Stimulated activated memory B cell treated with anti-CD40 and anti-IgM and Interleukin-4, amounts not matched to agents 10 μg/mL and 1 μg/mL and 100 μg/mL, for 72 hours (primary cell): ENCODE measurements at places on chromosomes 3 and 15.

DNA sequence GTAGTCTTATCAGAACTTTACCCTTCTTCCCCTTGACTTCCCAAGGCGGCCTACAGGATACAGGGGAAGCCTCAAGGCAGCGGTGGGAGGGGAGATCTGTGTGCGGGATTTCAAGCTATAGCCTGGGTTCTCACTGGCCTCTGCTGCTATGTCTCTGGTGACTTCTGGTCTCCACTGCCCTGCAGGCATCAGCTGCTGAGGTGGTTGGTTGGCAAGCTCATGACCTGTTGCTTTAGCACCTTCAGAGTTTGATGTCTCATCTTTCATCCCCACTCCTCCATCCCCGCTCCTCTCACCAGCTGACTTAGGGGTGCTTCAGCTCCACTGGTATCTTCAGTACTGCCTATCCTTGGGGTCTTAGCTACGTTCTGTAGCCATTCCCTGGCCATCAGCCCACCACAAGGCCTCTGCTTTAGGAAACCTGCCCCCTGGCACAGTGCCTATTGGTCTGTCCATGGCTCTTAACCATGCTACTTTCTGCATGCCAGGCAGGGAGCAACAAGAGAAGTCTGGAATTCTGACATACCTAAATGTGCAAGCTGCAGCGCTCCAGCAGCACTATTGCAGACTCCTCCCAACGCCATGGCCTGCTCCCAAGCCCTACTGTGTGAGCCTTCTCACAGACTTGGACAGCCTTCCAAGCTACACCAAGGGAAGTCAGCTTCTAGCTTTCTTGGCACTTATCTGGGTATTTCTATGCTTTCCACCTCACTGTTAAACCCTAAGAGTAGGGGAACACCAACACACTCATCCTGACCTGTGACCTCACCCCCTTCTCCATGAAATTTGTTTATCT, 1.8 kb upstream of the YEATS2 start:
- ATAC-seq, result no peak

DNA sequence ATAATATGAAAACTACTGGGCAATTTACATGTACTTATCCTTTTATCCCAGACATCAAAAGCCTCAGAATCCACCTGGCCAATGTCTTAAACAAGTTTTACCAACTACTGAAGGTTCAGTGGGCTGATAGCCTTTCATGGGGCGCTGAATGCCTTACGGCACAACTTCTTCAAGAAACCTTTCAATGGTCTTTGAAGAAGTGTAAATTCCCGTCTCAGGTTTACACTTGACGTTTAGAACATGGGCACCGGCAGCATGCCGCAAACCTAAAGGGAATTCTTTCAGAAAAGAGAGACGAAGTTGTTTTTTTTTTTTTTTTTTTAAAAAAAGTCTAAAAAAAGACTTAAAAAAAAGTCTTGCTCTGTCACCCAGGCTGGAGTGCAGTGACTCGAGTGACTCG, 39.7 kb downstream of the ETV5 start:
- no peak for ATAC-seq

DNA sequence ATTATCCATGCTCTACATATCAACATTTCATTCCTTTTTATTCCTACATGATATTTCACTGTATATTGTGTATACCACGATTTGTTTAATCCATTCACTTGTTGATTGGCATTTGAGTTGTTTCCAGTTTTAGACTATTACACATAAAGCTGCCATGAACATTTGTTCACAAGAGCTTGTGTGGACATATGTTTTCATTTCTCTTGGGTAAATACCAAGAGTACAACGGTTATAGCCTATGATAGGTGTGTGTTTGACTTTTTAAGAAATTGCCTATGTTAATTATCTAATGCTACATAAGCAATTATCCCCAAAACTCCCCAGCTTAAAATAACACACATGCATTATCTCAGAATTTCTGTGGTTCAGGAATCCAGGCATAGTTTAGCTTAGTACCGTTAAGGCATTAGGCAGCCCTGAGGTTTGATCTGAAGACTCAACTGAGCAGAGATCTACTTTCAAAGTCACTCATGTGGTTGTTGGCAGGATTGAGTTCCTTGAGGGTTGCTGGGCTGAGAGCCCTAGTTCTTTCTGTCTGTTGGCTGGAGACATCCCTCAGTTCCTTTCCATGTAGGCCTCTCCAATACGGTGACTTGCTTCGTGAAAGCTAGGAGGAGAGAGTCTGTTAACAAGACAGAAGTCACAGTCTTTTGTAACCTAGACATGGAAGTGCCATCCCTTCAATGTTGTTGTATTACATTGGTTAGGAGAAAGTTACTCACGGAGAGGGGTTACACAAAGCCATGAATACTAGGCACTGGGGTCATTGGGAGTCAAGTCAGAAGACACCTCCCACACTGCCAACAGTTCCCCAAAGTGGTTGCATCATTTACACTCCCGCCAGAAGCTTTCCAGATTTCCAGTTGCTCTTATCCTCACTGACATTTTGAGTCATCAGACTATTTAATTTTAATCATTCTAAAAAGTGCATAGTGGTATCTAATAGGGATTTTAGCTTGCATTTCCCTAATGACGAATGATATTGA, 21.0 kb upstream of the PCSK6 start:
- no peak for ATAC-seq

GRCh38 chr3:166734734-166735133, 645.4 kb downstream of the ZBBX start:
- no peak for ATAC-seq

GRCh38 chr15:74261041-74261440, 24.9 kb downstream of the CCDC33 start:
- ATAC-seq, result no peak

DNA sequence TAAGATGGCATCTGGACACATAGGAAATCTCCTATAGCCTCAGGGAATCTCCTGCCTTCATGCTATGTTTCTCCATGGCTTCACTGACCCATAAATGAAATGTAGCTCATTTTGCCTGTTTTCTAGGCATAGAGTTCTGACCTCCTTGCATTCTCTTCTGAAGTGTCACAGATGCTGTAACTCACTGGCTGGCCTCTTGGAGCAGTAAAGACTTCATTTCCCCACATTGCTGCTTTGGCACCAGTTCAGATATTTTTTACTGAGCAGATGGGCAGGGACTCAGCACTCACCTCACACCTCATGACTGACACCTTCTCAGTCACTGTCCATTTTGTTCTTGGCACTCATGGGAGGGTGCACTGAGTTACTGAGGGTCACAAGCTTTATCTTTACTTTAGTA, 286.7 kb upstream of the TGFBR2 start:
- peak; percentile 72 for ATAC-seq

DNA sequence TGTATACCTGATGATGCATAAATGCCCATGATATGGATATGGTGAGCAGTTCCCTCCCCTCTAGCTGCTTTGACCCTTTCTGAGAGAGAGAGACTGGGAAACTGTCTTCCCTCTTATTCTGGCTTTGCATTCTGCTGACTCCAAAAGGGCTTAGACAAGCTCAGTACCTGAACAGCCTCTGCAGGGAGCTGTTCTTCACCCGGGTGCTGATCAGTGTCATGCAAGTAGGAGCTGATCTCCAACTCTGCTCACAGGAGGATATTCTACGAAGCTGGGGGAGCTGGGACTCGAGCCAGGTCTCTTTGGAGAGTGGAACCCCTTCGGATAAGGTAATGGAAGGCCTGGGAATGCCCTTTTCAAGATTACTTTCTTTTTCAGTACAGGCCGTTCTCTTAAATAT, 237.1 kb downstream of the RYR3 start:
- ATAC-seq, result no peak

GRCh38 chr15:48695827-48696573, 50.5 kb upstream of the FBN1 start:
- ATAC-seq, result no peak

DNA sequence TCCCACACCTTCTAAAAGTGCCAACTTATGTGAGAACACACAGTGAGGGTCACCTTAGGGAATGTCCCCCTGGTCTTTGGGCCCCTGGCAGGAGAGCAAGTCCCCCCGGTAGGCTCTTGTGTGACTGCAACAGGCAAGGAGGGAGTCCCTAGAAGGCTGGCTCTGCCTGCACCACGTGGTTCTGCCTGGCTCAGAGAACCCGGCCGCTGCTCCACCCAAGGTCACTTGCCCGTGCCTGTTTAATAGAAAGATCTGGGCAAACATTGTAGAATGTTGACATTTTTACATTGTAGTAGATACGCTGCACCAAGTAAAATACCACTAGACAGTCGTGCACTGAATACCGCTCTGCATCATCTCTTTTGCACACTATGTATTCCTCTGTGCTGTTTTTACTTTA, 21.9 kb downstream of the GABRA5 start:
- no peak for ATAC-seq

- peak; percentile 21 for ATAC-seq
These were observed 62.1 kb downstream of the RASGRF1 start for GRCh38 chr15:79028411-79028964.

- no peak for ATAC-seq
These were observed 15.9 kb downstream of the COMMD2 start for GRCh38 chr3:149736175-149736952.

DNA sequence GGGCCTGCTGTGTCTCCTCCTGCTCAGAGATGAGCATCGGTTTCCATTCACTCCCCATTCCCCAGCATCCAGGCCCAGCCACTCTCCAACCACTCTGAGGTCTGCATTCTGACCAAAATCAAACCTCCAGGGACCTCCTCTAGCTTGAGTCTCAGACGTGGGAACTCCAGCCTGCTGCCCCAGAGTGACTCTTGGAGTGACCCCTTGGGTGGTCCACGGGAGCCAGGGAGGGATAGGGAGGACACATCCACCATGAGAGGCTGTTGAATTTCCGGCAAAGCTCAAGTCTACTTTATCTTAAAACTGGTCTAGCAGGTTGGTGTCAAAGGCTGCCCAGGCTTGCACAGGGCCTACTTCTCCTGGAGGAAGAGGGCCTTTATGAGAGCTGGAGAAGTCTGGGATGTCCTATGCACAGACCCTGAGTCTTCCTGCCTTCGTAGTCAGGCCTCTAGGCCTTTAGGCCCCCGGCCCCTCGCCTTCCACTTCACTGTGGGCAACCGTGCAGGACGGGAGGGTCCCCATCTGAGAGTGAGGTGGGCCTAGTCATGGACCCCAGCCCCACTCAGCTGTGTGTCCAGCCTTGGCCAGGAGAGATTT, 8.9 kb downstream of the CISH start:
- ATAC-seq, result no peak

- ATAC-seq, result no peak
These were observed 108.1 kb upstream of the CCDC54 start for GRCh38 chr3:107269136-107269535.

DNA sequence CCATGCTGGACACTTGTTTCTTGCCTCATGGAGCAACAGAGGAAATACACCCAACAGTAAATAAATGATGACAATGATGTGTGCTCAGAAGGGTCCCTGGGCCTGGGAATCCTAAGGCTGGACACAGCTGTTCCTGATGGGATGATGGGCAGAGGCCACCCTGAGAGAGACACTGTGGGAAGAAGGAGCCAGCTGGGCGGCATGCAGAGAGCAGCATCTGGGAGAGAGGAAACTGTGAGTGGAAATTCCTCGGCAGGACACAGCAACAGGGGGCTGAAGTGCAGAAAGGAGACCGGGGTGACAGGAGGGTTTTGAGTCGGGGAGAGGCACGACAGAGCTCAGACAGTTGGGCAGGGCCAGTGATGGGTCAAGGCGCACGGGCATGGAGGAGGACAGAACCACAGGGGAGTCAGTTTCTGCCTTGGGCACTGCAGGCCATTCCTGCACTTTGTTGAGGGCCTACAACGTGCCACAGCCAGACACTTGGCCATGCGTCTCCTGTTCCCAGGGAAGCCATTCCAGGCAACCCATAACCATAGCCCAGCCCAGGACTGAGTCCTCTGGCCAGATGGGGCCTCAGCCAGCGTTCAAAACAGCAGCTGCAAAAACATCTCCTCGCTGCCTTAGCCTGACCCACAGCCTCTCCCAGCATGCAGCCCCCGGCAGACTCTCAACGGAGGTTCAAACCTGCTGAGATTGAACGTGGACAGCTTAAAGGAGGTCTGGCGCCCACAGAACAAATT, 36.7 kb upstream of the SLC6A1 start:
- ATAC-seq, result no peak

DNA sequence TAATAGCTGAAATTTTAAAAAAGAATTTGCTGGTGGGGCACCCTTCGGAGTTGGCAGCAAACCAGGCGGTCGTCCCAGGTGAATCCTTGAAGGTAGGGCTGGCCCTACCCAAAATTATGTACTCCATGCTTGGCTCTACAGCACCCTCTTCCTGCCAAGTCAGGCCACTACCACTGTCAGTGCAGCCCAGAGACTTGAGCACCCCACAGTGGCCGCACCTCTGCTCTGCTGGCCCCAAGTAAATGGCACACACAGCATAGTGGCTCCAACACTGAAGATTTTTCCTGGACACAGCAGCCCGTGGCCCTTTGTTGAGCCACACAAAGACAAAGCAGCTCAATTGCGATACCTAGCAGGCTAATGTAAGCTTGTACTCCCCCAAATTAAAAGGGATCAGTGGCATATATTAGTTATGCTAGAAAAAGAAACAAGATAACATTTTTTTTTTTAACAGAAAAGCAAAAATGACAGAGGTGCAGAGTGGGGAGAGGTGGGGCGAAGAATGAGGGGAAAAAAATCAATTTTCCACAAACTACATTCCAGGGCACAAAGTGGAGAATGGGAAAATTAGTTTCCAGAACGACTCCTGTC, 250.5 kb downstream of the UACA start:
- ATAC-seq, result peak; percentile 83

DNA sequence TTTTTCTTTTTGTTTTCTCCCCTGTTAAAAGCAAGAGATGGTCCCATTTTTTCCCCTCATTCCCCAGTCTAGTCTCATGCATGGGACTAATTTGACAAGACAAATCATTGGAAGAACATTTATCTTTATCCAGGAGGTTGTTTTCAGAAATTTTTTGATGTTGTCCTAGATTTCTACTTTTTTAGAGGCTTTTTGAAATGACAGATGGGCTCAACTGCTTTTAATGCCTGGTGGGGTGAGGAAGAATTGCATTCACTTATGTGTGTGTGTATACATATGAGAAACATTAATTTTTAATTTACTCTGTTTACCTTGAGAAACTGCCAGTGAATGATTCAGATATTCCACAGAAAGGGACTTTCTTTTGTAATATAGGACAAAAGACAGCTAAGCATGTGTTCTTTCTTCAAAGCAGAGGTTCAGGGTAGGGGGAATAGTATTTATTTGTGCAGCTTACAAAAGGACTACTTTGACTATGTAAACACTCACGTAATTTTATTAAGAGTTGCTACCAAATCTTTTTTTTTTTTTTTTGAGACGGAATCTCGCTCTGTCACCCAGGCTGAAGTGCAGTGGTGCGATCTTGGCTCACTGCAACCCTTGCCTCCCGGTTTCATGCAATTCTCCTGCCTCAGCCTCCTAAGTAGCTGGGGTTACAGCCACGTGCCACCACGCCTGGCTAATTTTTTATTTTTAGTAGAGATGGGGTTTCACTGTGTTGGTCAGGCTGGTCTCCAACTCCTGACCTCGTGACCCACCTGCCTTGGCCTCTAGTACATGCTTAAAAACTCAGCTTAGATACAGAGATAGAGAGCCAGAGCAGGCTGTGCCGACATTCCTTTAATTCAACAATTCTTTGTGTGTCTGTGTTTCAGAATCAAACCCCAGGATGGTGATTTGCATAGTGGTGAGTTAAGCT, 130.1 kb upstream of the RARB start:
- no peak for ATAC-seq
